A549 treated with ZK216348 at 1 μM for 4 hours (cell line): ENCODE measurements at places on chromosomes 5 and 9. TPM values are rescaled to one million over a fixed set of nuclear protein-coding genes. Genes with fewer than 3 reads are reported as not detected.

The CTNND2 gene
- total RNA-seq = 0.13 TPM in 1 of 5 replicates, not detected in the others

The TBC1D13 gene
- 17.6 to 23.5 TPM (median 21.1 TPM) in 5 replicates for total RNA-seq

The ADAMTSL1 gene
- total RNA-seq = 0.04 TPM in 1 of 5 replicates, not detected in the others

The FOXI1 gene
- not detected in 5 replicates for total RNA-seq

The TLE1 gene
- 79.7 to 94.0 TPM (median 81.8 TPM) in 5 replicates for total RNA-seq

The PSAT1 gene
- 153 to 192 TPM (median 160 TPM) in 5 replicates for total RNA-seq

The INSL6 gene
- not detected in 5 replicates for total RNA-seq

The CLIC3 gene
- 2.2 to 4.2 TPM (median 3.7 TPM) in 5 replicates for total RNA-seq

The IL9 gene
- not detected in 5 replicates for total RNA-seq

The SLC25A2 gene
- total RNA-seq = not detected in 5 replicates

The PCSK5 gene
- 0.74 to 1.3 TPM (median 0.93 TPM) in 5 replicates for total RNA-seq

The SCGB3A2 gene
- total RNA-seq = not detected in 5 replicates

The PTPDC1 gene
- total RNA-seq = 3.2 to 4.7 TPM (median 4.4 TPM) in 5 replicates

The TUSC1 gene
- 4.2 to 8.5 TPM (median 7.7 TPM) in 5 replicates for total RNA-seq
